Forelimb muscle (tissue), 1 donor: ENCODE measurements at places on chromosomes 3 and 15. TPM values are rescaled to one million over a fixed set of nuclear protein-coding genes. Genes with fewer than 3 reads are reported as not detected.

DNA sequence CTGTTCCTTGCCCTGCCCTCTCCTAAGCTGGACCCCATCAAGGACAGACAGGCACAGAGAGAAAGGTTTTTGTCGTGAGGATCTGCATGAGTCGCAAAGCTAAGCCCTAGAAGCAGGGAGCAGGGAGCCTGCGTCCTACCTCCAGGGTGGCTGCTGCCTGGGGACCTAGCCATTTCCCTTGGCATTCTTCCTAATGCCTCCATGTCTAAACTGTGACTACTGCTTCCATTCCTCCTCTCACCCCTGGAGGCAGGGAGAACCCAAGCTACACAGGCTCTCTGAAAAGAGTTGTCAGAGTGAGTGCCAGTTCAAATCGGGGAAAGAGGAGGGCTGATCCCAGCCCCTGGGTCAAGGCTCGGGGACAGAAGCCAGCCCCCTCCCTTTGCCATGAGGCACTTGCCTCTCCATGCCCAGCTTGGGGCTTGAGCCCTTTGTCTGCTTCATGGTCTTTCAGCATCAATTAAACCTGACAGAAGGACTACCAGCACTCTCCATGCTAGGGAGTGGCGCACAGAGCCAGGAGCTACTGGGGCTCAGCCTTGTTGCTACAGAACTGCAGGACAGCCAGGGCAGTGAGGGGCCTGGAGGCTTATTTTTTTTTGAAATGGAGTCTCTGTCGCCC lies 2.4 kb downstream of the GCHFR start:
- DNase-seq = no peak

DNA sequence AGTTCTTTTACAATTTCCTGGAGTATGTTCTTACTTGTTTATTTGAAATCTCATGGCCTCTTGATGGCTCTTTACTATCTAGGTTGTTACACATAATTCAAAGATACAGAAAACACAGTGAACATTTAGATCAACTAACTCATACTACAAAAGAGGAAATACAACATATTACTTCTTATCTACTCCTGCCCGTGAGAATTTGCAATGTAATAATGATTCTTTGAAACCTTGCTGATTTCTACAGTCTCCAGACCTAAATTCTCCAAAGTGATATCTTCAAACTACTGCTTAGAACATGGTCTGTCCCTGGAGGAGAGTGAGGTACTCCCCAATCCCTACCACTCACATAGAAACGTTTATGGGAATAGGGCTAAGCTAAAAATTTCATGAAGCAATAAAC lies 29.9 kb upstream of the GOLGA8B start:
- DNase-seq = no peak

NR1I2 gene
- 0.33 TPM for polyA plus RNA-seq

PLSCR5 gene
- not detected for polyA plus RNA-seq

GRCh38 chr3:104909198-104909597 lies 457.5 kb upstream of the ALCAM start:
- peak; percentile 29 for DNase-seq
